ENCODE measurements at places on chromosomes 12 and 14. TPM values are rescaled to one million over a fixed set of nuclear protein-coding genes. Genes with fewer than 3 reads are reported as not detected.

PRB2 gene
- not detected for total RNA-seq

OR10A7 gene
- total RNA-seq = 0.47 TPM

- no peak for DNase-seq
- H3K27ac ChIP-seq = no peak overlapping the region
- H3K27me3 ChIP-seq = peaks cover 3% of the 10 kb centered on the region
- no peak overlapping the region for H3K4me3 ChIP-seq
- peaks cover 7% of the 10 kb centered on the region for H3K4me1 ChIP-seq
Observed at GRCh38 chr14:65206078-65206447, 103.7 kb upstream of the MAX start.

DNA sequence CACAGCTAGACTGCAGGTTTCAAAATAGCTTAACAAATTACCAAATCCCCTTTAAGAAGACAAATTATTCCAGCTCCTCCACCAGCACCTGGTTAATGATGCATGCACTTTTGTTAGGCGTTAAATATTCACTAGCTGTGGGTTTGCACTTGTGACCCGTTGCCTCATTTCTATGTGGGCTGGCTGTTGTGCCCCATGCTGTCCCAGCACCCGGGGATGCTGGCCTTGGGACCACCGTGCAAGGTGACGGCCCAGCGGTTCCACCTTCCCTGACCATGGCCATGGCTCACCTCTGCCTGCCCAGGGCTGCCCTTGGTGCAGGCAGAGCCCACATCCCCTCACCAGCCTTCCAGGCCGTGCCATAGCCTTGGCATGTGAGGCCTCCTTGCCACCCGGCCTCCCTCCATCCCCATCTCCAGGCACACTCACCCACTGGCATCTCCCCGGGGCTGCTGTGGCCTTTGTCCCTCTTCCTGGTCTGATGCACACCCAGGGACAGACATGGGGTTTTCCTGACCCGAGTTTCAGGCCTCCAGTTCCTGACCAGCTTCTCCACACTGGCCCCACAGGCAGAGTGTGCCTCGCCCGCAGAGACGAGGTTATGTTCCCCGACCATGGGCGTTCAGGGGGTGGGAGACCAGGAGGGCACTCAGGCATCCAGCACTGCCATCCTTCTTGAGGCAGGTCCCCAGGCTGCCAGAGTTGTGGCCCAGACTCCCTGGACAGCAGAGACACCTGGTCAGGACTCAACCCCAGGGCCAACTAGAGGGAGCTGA lies 20.3 kb upstream of the C14orf180 start:
- H3K36me3 ChIP-seq = no peaks in the 10 kb centered on the region
- peaks cover under 1% of the 10 kb centered on the region for H3K4me1 ChIP-seq
- H3K27ac ChIP-seq = no peak overlapping the region
- no peak overlapping the region for H3K4me3 ChIP-seq
- peaks cover 6% of the 10 kb centered on the region for H3K27me3 ChIP-seq

DNA sequence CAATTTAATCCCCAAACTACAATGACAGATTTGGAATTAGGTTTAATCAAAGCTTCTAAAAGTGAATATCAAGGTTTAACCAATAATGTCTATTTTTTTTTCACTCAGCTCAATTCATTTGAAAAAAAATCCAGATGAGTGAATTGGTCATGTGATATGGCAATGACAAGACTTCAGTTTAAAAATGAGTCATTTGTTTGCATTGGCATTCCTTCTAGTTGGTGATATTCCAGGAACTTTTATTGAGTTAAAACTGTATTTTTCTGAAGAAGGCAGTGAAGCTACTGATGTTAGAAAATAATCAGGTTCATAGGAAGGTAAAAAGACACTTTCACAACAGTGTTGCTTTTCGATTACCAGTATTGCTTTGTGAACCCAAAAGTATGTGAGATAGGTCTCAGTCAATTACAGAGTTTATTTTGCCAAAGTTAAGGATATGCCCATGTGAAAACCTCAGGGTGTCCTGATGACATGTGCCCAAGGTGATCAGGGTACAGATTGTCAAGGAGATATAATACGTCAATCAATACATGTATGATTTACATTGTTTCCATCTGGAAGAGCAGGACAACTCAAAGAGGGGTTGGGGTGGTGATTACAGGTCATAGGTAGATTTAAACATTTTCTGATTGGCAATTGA lies 1214.9 kb downstream of the GALC start:
- no peak overlapping the region for H3K4me3 ChIP-seq
- H3K4me1 ChIP-seq = no peaks in the 10 kb centered on the region
- no peak for DNase-seq
- no peak overlapping the region for H3K27ac ChIP-seq

Measured in glutamatergic neuron (in vitro differentiated cells).